Stimulated activated CD4-positive, alpha-beta T cell treated with anti-CD3 and anti-CD28 coated beads, Interleukin-1b, Interleukin-23, amount 100 ng/mL, for 1 hour (primary cell): ENCODE measurements at places on chromosomes 1 and 21.

DNA sequence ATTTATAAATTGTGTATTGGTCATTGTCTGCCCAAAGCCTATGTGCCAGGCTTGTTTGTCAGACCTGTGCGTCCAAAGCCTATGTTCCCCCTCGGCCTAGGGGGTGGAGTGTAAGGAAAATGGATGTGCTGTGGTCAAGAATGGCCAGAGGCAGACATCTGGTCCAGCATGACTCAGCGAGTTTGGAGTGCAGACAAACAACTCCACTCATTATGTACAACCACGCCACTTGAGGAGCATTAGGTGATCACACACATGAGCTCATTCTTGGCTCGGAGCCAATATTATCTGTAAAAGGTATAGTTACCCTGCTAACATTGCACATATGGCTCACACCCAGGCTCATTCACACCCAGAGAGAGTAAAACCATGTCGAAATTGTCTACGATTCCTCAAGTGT is 1047.6 kb upstream of the ADGRL4 start:
- no peak for DNase-seq

DNA sequence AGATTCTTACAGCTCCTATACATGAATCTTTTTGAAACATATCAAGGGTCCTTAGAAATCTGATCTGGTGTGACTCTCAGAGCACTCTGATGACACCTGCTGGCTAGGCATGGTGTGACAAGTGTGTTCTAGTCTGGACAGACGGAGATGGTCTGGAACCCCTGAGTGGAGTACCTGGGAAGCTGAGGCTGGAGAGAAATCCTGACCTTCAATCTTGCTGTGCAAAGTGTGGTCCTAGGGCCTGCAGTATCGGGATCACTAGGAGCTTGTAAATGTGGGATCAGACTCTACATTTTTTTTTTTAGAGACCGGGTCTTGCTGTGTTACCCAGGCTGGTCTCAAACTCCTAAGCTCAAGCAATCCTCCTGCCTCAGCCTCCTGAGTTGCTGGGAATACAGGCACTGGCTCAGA is 78.6 kb upstream of the SOD1 start:
- peak; percentile 73 for DNase-seq

- DNase-seq: no peak
Measured at GRCh38 chr1:15948595-15949452, 27.1 kb downstream of the ZBTB17 start.

- no peak for DNase-seq
Measured at GRCh38 chr1:205843036-205843859, 6.7 kb downstream of the PM20D1 start.

- no peak for DNase-seq
Measured at GRCh38 chr1:158516966-158517365, 37.2 kb downstream of the OR6Y1 start.

DNA sequence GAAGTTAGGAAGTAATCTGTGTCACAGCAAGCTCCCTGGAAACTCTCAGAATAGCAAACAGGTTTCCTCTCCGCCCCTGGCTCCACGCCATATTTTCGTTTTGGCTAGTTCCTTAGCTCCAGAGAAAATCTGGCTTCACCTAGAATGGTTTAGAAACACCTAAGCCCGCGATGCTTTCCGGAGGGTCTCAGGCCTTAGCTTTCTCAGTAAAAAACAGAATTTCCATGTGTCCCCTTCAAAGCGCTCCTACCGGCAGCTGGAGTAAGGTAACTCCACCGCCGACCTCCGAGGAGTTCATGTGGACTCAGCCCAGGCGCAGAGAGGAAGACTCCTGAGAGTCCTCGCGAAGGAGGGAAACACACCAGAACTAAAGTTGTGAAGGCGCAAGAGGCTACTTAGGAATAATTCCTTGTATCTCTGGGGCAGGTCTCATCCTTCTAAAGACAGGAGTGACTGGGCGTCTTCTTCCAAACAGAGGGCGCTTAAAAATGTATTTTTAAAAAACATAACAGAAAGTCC is 406 bp downstream of the KIAA0040 start:
- no peak for DNase-seq

DNA sequence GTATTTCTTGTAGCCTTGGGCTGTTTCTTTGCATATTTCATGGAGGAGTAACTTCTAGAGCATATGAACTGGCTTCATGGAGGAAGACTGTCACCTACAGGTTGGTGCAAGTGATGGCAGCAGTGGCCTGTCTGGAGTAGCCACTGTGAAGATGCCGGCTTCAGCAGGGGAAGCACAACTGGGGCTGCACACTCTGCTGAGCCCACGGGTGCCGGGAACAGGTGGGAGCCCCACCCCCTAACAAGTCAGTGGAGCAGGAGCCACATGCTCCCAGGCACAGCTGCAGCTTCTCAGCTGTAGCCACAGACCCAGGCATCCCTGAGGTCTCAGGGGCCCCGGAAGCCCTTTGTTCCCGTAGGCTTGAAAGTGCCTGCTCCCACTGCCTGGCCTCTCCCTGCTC is 43.2 kb upstream of the C1orf185 start:
- DNase-seq: no peak

- DNase-seq: no peak
Measured at GRCh38 chr1:18132711-18133541, 25.3 kb downstream of the IGSF21 start.

DNA sequence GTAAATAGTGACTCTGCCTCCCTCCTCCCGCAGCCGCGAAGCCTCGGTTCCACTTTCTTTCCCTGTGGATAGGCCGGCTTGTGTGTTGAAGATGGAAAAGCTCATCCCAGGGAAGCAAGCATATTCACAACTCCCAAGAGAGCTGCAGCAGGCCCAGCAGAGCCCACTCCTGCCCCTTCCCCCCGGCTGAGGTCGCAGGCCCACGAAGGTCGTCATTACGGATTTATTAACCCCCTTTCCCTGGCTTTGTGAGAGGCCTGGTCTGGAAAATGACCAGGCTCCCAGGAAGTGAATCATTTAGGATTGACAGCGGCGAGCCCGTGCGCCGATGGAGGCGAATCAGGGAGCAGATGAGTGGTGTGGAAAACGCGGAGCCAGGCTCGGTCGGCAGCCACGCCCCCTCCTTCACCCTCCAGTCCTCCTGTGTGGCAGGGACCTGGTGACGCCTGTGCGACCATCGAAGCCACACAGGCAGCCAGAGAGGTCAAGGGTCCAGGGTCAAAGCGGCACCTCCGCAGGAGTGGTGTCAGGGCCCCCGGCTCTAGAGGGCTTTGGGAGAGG is 93.4 kb downstream of the PRDM16 start:
- DNase-seq: no peak

- no peak for DNase-seq
Measured at GRCh38 chr21:43734928-43735229, 15.9 kb downstream of the PDXK start.

- no peak for DNase-seq
Measured at GRCh38 chr1:147579532-147579931, 38.2 kb downstream of the BCL9 start.

DNA sequence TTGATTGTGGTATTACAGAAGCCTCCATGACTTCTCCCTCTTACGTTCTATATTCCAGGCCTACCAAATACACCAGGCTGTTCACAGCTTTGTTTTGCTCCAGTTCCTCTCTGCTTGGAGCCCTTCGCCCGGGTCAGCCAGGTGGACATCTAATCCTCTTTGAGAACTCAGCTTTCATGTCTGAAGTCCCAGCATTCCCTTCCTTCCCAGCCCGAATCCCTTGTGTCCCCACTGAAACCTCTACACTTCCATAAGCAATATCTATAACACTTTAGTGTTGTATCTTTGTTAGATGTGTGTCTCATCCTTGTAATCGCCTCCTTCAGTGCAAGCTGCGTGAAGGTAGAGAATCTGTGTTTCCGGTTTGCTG is 1.9 kb downstream of the RNF11 start:
- no peak for DNase-seq

- no peak for DNase-seq
Measured at GRCh38 chr21:20163167-20163566, 835.0 kb upstream of the NCAM2 start.

- DNase-seq: no peak
Measured at GRCh38 chr1:212971312-212971711, 21.0 kb downstream of the VASH2 start.

- no peak for DNase-seq
Measured at GRCh38 chr1:236018885-236019453, 45.9 kb downstream of the NID1 start.

- DNase-seq: no peak
Measured at GRCh38 chr1:186208405-186209129, 166.5 kb downstream of the TPR start.

DNA sequence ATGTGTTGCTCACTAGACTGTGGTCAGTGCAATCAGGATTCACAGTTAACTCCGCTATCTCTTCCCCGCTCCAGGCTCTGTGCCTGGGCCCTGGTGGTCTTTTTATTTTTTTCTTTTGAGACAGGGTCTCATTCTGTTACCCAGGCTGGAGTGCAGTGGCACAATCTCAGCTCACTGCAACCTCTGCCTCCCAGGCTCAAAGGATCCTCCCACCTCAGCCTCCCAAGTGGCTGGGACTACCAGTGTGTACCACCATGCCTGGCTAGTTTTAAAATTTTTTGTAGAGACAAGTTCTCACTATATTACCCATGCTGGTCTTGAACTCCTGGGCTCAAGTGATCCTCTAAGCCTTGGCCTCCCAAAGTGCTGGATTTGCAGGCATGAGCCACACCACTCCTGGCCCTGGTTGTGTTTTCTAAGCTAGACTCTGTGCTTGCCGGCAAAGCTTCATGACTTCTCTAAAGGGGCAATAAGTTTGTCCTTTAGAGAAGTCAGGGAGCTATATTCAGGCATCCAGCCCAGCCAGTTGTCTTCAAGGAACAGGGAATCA is 1.4 kb downstream of the RCSD1 start:
- DNase-seq: no peak

DNA sequence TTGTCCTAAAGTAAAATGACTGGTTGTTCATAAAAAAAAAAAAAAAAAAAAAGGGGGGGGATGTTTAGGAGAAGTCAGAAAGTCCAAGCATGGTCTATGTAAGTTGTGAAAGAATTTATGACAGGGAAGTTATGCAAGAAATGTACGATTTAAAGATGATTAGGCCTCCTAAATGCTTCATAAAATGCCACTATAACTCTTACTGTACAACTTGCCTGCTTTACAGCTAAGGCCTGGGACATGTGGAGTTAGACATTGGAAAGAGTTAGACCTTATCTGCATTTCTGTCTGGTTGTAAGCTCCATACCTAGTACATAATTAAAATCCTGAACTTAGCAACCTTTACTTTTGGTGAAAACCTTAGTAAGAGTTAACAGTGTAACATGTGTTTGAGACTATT is 150.0 kb downstream of the TPR start:
- no peak for DNase-seq

- no peak for DNase-seq
Measured at GRCh38 chr1:218633238-218633988, 288.3 kb downstream of the TGFB2 start.

DNA sequence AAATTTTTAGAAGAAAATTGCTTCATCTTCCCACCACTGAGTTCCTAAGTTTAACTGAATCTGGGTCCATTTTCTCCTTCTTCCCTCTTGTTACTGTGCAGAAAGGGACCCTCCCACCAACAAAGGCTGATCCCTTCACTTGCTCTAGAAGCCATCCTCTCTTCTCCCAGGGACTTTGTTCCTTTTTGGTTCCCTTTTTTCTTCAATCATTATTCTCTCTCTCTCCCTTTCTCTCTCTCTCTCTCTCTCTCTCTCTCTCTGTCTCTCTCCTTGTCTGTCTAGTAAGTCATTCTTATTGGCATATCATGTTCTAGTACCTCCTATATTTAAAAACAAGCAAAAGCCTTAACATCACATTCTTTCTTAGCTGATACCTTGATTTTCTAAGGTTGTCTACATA is 31.7 kb upstream of the GADD45A start:
- no peak for DNase-seq

GRCh38 chr1:225657462-225657989 is 4.6 kb upstream of the ENAH start:
- DNase-seq: no peak

GRCh38 chr1:18278946-18279345 is 171.3 kb downstream of the IGSF21 start:
- no peak for DNase-seq

DNA sequence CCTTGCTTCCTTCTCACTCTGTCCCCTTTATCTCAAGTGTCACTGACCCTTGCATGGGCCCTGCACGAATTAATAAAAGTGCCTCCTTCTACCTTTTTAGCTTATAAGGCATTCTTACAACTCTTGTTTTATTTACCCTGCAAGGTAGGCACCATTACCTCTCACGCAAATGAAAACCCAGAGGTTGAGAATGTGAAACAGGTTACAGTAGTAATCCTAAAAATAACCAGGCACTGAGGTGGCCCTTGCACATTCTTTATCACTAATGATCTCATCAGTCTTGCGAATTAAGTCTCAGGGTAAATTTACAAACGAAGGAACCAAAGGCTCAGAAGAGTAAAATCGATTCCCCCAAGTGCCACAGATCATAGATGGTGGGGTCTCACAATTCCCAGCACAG is 3.7 kb downstream of the GLIS1 start:
- DNase-seq: no peak

DNA sequence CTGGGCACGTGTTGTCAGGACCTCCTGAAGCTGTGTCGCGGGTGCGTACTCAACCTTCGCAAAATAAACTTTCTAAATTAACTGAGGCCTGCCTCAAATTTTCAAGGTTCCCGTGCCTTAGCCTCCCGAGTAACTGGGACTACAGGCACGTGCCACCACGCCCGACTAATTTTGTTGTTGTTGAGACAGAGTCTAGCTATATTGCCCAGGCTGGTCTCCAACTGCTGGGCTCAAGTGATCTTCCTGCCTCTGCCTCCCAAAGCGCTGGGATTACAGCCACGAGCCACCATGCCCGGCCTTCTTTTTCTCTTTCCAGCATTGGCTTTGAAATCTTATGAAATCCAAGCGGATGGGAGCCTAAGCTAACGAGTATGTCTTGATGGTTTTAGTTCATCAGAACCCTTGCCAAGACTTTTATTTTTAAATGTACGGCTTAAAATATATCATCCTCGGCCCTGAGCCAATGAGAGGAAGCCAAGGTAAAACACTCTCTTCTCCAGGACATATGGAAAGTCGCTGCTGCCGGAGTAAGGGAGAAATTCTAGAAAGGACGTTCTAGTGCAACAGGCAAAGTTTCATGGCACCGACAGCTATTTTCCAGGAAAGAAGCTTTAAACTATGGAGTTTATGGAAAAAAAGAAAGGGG is 12.7 kb upstream of the ERVH48-1 start:
- no peak for DNase-seq

- no peak for DNase-seq
Measured at GRCh38 chr1:245409341-245410195, 254.8 kb downstream of the KIF26B start.

DNA sequence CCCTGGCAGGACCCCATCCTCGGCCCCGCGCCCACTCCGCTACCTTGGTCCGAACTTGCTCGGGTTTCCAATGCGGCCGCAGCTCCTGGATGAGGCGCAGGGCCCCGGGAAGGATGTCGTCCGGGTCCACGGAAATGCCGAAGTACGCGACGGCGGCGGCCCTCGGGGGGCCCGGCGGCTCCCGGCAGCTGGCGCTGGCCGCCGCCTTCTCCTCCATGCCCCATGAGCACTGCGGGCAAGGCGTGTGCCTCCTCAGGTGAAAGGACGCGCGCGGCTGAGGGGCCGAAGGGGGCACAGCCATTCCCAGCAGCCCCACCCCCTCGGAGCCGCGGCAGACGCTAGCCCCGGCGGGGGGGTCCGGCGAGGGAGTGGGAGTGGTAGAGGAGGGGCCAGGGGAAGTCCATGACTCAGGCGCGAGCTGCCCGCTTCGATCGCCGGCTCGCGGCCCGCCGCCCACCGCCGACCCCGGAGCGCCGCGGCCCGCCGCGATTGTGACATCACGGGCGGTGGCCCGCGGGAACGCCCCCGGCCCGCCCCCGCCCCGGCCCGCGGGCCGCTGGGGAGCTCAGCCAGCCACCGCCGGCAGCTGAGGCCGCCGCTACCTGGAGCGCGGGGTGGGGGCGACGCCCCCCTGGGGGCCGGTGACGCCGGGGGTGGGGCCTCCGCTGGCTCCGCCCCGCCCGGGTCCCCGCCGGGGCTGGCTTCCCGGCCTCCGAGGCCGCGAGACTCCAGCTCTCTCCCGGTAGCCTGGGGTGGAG is at the start of gene ETNK2:
Gene ETNK2, minus strand, starts transcription at position 493 of the 758 bp plus-strand sequence. Its CDS starts 192 bp downstream, at position 301.
- peak; percentile 12 for DNase-seq
